ENCODE measurements at places on chromosomes 7 and 10.

DNA sequence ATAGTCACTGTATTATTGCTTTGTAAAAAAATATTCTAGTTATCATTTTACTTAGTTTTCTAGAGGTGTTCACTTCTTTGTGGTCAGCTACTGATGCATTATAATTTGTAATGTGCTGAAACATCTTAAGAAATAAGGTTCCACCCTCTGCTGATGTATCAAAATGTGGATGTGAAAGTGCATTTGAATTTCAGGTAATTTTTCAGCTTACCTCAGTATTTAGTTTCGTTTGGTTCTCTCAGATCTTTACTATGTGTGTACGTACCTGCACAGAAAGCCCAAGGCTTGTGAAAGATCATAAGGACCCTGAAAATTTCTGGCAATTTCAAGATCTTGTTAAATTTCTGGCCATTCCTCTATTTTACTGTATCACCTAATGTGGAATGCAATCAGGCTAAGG lies 542.3 kb upstream of the TPK1 start:
- DNase-seq, result no peak

DNA sequence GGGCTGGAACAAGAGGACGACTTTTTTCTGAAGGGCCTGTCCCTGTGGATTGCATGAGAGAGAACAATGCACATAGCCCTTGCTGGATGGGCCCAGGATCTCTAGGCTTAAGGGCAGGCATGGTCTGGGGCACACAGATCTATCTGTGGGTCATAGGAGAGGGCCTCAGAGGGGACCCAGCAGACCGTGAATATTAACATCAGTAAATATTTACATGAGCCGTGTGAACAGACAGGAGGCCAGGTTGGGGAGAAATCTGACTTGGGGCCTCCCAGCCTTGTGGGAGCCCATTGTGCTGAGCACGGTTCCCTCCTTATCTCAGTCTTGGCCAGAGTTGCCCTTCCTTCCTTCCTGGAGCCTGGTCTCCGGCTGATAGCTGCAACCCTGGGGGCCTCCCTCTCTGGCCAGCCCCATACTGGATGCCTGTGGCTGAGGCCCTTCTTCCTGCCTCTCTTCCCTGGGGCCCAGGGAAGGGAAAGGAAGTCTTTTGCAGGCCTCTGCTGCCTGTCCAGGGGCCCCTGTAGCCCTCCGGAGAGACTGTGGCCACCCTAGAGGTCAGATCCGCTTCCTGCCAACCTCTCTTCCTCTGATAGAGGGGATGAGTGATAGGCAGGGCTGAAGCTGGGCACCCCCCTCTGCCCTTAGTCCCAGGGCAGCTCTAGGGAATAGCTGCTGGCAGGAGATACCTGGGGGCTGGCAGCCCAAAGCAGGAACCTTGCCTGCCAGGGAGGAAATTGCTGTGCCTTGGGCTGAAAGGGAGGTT lies 44.5 kb upstream of the TRIM8 start:
- no peak for DNase-seq

GRCh38 chr10:24452030-24452429 lies 243.1 kb downstream of the KIAA1217 start:
- DNase-seq, result no peak

DNA sequence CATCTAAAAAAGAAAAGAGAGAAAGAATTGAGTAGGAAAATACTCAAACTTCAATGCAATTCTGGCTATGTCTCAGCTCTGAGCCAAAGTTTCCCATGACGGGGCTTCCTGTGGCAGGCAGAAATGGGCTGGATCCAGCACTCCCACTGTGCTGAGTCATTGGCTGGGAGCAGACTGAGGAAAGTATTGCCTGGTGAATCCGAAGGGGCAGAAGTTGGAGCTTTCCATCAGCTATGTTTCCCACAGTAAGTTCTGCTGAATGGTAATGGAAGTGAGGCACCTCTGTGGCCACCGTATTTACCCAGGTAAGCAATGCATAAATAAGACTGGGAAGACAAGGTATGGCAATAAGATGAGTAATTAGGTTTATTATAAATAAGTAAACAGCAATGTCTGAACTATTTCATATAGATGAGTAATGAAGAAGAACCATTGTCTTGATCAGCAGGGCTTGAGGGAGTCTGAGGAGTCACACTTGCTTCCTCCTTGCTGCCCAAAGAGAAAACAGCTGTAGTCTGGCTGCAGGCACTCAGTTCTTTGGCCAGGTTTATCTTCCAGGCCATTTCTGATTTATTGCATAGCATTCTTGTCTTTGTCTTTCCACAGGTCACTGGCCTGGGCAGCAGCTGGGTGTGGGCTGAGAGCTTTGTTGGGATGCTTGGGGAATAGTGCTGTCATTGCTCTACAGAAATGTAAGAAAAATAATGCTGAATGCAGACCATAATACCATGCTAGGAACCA lies 255.3 kb downstream of the DNAJB9 start:
- peak; percentile 19 for DNase-seq

GRCh38 chr7:151785681-151785965 lies 91.3 kb downstream of the PRKAG2 start:
- no peak for DNase-seq

DNA sequence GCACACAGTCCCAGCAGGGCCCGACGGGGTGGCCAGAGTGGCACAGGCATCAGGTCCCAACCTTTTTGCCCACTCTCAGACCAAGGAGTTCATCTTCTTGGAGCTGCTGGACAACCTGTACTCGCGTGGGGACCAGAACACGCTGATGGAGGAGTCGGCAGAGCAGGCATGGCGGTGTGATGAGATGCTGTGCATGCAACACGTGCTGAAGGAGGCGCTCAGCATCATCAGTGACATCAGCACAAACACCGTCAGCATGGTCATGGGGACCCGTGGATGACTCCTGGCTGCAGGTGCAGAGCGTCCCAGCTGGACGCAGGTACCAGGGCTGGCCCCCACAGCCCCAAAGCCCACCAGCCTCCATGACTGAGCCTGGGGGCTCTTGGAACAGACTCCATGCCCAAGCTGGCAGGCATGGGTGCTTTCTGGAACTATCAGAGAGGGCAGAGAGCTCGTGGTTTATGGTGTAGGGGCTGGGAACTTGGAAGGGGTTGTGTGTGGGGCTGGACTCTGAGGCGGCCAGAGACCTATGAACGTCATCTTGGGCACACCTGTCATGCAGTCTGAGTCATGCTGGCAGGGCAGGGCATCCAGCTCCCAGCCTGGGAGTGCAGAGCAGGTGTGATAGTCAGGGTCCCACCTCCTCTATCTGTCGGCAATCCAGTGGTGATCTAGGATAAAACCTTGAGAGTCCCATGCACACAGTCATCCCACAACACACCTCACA lies 8.2 kb upstream of the MTPAP start:
- no peak for DNase-seq

DNA sequence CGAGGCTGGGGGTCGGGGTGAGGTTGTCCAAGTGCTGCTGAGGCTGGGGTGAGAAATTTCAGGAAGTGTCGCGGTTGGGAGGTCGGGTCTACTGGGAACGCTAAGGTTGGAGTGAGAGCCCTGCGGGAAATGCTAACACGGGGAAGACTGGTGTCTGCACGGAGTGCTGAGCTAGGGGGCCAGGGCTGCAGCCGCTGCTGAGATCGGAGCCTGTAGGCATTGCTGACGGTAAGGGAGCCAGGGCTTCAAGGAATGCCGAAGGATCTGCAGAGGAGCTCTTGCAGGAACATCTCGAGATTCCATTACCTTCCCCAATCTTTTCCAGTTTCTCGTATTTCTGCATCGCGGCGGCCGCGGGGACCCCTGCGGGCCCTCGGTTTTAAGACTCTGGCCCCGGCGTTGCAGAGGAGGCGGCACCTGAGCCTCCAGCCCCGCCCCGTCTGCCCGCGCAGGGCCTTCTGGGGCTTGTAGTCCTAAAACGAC lies at the start of gene CDK5:
CDK5 (minus strand) TSS at position 392 of the 483 bp plus-strand sequence; CDS start at position 343, 49 bp downstream.
- peak; percentile 74 for DNase-seq

DNA sequence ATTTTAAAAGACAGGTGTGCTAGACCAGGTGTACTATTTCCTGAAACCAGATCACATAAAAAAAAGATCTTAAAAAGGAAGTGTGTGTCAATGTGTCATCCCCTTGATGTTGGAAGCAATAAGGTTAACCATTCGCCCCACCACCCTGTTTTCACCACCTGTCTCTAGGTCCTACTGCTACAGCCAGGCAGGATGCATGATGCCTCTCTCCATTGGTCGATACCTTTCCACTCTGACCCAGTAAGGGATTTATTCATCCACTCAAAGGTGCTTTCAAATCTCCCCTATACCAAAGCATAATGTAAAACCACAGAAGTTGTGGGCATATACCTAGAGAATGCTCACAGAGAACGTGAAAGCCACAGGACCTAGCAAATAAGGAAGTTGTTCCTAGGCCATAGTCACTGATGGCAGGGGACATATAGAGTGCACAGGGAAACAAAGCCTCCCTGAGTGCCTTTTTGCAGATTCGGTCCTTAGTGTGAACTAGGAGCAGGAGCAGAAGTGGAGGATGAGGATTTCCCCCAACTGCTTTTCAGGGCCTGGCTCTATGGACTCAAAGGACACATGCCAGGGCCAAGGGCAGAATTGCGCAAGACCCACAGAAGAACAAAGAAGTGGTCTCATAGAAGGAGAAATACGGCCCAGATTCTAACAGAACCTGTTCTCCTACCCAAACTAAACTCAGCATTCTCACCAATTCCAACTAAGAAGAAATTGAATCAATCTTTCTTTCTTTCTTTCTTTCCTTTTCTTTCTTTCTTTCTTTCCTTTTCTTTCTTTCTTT lies 631.5 kb upstream of the NRP1 start:
- DNase-seq, result no peak

GRCh38 chr7:26856176-26856985 lies 8.0 kb downstream of the SKAP2 start:
- peak; percentile 15 for DNase-seq

DNA sequence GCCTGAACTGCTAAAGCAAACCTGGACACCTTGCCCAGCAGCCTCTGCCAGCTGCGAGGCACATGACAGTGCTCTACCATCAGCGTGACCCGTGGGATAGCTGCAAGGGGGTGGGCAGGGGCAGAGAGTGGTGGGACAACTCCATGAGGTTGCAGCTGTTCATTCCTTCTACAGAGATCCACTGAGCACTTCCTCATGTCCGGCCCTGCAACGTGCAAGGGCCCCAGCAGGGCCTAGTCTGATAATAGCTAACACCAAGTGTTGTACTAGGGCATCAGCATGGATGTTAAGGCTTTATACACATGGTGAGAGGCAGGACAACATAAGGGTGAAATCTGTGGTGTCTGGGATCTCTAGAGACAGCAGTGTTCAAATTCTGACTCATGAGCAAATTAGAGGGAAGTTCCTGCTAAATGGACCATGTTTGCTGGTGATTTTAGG lies 14.3 kb downstream of the NOD1 start:
- no peak for DNase-seq

DNA sequence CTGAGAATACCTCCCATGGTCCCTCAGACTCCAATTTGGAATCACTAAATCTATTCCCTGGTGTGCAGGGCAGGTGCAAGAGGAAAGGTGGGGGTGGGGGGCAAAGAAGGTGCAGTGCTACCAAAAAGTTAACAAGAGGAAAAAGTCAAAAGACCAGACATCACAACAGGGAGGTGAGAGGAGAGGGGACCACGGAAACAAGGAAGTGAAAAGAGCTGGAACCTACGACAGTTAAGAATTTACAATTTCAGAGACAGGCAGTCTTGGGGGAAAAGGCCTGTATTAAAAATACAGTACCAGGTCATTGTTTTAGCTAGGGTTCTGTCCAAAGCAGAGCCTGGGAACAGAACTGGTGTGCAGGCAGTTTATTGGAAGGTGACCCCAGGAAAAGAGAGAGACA lies 14.6 kb downstream of the ITGB1 start:
- no peak for DNase-seq

Measured in H54 (cell line).